ENCODE measurements at places on chromosomes 11 and 22.

- DNase-seq, result peak; percentile 49
Observed at GRCh38 chr11:72720047-72720446, 32.2 kb downstream of the ARAP1 start.

DNA sequence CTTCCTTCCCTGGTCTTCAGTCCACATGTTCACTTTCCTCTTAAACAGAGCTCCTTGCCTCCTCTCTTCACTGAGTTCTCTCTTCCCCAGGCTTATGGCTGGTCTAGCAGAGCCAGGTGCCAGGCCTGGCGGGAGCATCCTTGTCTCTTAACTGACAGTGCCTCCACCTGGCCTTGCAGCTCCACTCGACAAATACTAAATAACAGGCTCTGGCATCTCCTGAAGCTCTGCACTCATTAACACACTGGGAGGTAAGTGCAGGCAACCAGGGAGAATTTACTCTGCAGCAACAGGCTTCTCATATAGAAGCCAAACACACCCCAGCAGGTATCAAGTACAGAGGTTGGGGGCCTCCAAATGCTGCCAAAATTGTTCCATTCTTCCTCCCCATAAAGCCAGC is 438.1 kb downstream of the SOX6 start:
- DNase-seq, result no peak

DNA sequence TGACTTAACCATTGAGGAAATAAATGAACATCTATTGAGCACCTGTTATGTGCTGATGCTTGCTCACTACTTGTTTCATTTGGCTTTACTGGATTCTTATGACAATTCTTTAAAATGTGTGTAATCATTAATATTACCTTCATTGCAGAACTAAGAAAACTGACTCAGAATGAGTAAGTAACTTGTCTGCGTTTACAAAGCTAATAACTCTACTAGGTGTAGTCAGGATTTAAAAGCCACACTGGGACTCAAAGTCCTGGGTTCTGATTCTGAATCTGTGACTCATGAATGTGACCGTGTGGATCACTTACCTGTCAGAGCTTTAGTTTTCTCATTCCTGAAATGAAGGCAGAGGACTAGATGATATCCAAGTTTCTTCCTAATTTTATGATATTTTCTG is 23.4 kb upstream of the KIRREL3 start:
- DNase-seq, result no peak

- no peak for DNase-seq
Observed at GRCh38 chr11:95170294-95170693, 60.7 kb downstream of the SESN3 start.

DNA sequence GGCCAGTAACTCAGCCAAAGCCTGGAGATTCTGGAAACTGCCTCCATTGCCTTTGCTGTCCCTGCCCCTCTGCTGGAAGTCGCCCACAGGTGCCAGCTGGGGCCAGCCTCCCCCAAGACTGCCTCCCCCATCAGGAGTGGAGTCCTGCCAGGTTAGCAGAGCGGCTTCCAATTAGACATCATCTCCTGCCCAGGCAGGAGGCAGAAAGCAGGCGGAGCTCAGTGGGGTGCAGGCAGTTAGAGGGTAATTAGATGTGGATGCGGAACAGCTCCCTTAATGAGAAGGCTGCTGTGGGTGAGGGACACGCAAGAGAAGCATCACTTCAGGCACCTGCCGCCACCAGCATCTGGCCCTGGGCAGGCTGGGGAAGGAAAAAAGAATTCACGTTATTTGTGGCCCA is 90.9 kb upstream of the TP53I11 start:
- DNase-seq, result no peak

DNA sequence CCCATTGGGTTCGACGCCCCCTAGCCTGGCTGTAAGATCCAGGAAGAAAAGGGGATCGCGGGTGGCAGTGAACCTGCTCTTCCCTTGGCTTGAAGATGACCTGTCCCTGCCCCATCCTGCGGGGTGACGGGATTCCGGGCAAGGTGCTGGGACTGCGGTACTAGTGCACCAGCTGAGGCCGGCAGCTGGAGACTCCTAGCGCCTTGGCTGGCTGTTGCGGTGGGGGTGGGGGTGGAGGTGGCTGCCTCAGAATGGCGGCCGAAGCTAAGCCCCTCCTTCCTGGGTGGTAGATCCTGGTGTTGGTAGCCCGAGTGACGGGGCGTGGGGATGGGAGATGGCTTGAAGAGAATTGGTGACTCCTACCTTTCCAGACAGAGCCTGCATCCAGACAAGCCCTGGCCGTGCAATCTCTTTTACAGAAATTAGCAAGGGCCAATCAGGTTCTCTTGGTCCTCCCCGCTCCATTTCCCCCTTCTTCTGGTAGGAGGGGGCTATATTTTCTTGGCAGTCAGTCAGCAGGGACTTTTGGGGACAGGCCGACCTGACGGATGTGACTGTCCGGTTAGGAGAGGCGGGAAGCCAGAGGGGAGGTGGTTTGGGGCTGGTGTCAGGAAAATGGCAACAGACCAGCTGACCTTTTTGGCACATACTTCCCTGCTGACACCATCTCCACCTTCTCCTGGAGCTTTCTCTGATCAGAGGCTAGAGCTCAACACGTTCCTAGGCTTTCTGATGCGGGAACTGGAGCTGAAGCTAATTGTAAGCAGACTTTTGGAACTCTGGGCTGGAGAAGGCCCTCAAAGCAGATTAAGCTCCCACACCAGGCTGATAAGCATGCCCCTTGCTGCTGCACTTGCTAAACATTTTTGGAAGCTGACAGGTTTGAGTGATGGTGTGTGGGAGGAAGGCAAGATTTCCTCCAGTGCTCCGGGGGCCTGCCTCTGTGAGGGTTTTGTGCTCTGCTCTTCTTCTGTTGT is 2.0 kb downstream of the NAV2 start:
- DNase-seq, result peak; percentile 8

GRCh38 chr11:44137057-44137456 is 41.6 kb downstream of the EXT2 start:
- no peak for DNase-seq

DNA sequence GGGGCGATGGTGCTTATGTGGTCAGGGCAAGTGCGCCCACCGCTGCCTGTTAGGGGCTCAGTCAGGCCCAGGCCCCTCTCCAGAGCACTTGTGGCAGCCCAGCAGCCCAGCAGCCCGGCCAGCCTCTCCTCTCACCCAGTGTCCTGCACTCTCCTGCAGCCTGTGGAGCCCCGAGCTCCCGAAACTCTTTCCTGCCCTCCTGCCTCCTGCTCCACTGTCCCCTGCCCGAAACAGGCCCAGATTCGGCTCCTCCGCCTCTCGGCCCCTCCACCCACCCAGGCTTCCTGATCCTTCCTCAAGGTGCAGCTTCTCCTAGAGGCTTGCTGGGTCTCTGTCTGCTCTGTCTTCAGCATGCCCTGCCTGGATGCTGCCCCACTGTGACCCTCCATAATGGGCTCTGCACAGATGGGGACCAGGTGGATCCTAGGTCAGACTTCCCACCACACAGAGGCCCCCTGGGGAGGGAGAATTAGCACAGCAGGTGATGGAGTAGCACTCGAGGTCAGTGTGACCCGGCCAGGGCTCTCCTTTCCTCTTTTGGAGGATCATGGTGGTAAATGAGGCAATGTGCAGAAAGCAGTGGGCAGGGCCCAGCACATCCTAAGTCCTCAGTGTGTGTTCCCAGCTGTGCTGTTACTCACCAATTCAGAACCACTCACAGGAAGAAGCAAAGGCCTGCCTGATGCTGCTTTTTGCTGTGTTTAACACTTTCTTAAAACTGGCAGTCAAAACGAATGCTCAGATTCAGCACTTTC is 18.6 kb upstream of the NAP1L4 start:
- no peak for DNase-seq

DNA sequence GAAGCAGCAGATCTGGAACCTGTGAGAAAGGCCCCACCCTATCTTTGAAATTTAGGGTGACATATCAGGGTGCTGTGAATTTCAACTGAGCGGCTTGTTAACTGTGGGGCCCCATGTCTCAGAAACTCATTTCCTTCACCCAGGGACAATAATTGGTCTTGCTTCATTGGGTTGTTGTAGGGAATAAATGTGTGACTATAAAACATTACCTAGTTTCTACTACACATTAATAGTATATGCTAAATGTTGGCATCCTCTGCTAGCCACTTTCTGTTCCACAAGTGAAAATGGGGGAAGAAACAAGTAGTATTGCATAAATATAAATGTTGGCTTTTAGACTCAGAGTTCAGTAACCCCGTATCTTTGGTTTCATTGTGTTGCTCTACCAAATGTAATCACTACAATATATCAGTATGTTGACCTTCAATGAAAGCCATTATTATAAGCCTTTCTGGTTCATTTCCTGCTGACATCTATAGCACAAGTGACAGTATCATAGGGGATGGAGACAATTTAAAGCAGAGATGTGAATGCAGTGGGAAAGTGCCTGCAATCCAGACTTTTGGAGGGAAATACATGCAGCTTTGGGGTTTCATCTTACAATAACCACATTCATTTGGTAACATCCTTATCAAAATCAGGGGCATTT is 905.5 kb upstream of the RAG2 start:
- no peak for DNase-seq

DNA sequence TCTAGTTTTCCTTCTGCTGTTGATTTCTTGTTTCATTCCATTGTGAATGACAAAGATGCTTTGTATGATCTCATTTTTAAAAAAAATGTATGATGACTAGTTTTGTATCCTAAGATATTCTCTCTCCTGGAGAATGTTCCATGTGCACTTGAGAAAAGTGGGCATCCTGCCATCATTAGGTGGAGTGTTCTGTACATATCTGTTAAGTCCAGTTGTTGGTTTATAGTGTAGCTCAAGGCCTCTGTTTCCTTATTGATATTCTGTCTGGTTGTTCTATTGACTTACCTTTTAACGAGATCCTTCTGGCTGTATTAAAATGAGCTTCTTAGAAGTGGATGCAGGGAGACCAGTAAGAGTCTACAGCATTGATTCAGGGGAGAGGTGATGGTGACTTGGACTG is 35.2 kb downstream of the SGSM1 start:
- no peak for DNase-seq

DNA sequence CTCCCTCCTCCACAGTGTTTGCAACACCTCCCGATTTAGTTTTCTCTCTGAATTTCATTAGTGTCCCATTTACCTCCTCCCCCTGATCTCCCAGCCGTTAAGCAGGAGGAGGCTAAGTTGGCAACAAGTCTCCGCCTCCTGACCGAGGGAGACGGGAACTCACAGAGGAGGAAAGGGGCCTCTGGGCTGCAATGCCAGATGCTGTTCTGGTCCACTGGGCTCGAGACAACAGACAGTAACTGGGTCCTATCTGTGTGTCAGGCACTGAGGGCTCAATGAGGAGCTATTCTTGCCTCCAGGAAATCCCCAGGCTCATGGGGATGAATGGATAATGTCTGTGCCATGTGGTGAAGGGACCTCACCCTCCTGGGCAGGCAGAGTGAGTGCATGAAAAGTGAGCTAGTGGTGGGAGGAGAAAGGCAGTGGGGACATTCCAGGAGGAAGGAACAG is 228.1 kb downstream of the TENM4 start:
- peak; percentile 65 for DNase-seq

- DNase-seq, result peak; percentile 85
Observed at GRCh38 chr11:48005136-48005535, 24.8 kb downstream of the PTPRJ start.

GRCh38 chr11:16001899-16002426 is 354.4 kb downstream of the SOX6 start:
- DNase-seq, result peak; percentile 87

GRCh38 chr22:24026733-24027132 is 15.6 kb downstream of the CABIN1 start:
- DNase-seq, result no peak

DNA sequence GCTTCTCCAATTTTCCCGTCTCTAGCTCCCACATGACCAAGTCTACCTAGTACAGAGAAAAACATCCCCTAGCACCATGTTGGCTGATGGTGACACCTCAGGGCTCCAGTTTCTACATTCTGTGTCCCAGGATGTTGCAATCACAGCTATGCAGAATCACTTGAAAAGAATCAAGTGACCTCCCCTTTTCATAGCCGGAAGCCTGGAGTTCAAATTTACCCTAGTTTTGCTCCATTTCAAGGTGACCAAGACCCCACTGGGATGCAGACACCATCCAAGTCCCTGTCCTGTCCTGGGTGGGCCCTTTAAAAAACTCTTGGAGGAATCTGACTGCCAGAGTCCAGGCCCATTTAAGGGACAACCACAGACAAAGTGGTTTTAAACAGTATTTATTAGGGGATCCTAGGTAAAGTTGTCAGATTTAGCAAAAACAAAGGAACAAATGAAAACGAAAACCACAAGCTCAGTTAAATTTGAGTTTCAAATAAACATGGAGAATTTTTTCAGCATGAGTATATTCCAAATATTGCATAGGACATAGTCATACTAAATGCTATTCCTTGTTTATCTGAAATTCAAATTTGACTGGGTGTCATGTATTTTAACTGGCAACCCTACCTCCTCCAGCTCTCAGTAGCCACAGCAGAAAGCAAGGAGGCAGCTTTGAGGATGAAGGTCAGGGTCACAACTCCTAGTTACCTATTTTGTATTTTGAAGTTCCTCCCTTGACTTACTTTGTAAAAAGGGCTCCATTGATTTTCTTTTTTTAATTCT is 52.4 kb downstream of the MIAT start:
- no peak for DNase-seq

- no peak for DNase-seq
Observed at GRCh38 chr11:60348116-60348515, 21.1 kb downstream of the MS4A6E start.

DNA sequence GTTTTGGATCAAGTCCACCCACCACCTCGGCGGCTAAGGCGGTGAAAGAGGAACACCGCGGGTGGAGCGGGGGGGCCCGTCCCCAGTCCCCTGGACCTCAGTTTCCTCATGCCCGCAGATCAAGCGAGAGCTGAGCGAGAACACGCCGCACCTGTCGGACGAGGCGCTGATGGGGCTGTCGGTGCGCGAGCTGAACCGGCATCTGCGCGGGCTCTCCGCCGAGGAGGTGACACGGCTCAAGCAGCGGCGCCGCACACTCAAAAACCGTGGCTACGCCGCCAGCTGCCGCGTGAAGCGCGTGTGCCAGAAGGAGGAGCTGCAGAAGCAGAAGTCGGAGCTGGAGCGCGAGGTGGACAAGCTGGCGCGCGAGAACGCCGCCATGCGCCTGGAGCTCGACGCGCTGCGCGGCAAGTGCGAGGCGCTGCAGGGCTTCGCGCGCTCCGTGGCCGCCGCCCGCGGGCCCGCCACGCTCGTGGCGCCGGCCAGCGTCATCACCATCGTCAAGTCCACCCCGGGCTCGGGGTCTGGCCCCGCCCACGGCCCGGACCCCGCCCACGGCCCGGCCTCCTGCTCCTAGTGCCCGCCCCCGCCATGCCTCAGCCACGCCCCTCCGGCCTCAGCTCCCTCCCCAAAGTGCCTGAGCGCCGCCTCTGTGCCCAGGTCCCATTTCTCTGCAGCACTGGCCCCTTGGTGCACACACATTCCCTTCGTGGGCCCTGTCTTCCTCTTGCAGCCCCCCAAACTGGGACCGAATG is 12.7 kb downstream of the MAFF start:
- DNase-seq, result peak; percentile 73

All from inflammatory macrophage treated with lipopolysaccharide for 1 hour (primary cell).